WTC11 (cell line): ENCODE measurements at places on chromosomes 13 and 19.
A peak's percentile ranks its signal among the peaks of the same experiment; 100 is the strongest.

GRCh38 chr13:29597706-29598105 lies 2.2 kb upstream of the SLC7A1 start:
- no peak overlapping the region for H3K4me3 ChIP-seq
- peaks cover 12% of the 10 kb centered on the region for H3K27me3 ChIP-seq
- H3K4me1 ChIP-seq, result peaks cover 23% of the 10 kb centered on the region
- no peak for DNase-seq
- no peaks in the 10 kb centered on the region for H3K36me3 ChIP-seq

GRCh38 chr19:50387176-50387867 lies 3.2 kb downstream of the POLD1 start:
- peaks cover 21% of the 10 kb centered on the region for H3K4me1 ChIP-seq
- no peak overlapping the region for H3K4me3 ChIP-seq
- peak overlapping the region; percentile 4 for H3K27ac ChIP-seq
- H3K36me3 ChIP-seq, result peaks cover 39% of the 10 kb centered on the region
- no peaks in the 10 kb centered on the region for H3K27me3 ChIP-seq

DNA sequence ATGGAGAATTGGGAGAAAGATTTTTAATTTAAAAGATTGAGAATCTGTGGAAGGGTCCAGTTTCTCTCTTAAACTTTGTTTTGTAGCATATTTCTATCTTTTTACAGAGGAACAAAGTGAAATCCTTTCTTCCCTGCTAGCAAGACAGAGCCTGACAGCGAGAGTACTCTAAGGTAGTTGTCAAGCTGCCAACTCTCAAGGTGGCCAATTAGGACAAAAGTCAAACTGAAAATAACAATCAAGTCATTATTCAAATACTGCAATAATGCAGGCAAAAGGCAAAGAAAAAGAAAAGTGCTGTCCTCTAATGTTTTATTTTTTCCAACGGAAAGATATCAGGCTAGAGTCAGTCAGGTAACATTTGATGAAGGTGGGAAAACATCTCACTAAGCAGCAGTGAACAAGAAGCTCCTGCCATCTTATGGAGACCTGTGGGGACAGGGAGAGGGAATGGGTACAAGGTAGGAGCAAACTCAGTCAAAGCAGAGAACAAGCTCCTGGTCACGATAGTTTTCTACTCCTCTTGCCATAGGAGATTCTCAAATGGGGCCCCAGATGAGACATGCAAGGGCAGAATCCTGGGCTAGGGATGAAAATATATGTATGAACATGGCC lies 801.9 kb upstream of the SLITRK1 start:
- H3K4me3 ChIP-seq, result no peak overlapping the region
- no peak overlapping the region for H3K27ac ChIP-seq
- no peak for DNase-seq
- H3K27me3 ChIP-seq, result no peaks in the 10 kb centered on the region

DNA sequence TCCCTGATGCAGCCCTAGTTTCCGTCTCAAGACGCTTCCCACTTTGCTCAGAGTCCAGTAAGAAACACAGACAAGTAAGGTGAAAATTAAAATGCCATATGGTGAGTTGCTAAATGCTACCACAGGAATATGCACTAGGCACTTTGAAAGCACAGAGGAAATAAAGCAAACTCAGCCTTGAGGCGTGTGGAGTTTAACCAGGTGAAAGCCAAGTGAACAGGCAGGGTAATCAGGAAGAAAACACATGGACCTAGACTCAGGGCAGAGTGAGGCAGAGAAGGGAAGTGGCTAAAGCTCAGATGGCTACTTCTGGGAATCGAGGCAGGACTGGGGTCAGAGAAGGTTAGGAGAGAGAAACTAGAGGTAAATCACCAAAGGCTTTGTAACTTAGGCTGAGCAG lies 5.4 kb upstream of the UBL3 start:
- no peaks in the 10 kb centered on the region for H3K36me3 ChIP-seq
- DNase-seq, result no peak
- no peaks in the 10 kb centered on the region for H3K27me3 ChIP-seq
- no peak overlapping the region for H3K4me3 ChIP-seq

- H3K27me3 ChIP-seq, result no peaks in the 10 kb centered on the region
- H3K4me3 ChIP-seq, result no peak overlapping the region
- no peaks in the 10 kb centered on the region for H3K4me1 ChIP-seq
These were observed 16.2 kb upstream of the MISP start for GRCh38 chr19:734716-735115.

GRCh38 chr13:35530581-35530980 lies 54.1 kb upstream of the MAB21L1 start:
- no peaks in the 10 kb centered on the region for H3K36me3 ChIP-seq
- no peak for DNase-seq
- peaks cover 5% of the 10 kb centered on the region for H3K4me1 ChIP-seq
- no peak overlapping the region for H3K4me3 ChIP-seq

DNA sequence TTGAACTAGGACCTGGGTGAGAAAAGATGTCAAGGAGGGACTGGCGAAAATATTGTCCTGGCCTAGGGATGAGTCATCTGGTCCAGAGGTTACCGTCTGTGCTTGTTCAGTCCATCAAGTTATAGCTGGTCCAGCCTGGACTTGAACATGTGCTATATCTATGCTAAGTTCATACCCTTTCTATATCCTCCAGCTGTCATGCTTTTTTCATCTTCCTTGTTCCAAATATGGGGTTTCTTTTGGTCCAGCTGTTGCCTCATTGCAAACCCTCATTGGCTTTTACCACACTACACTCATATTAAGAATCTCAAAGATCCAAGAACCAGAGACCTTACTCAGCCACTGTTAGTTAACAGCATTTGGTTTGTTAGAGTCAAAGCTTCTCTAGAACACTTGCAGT lies 19.1 kb upstream of the KLF12 start:
- no peaks in the 10 kb centered on the region for H3K36me3 ChIP-seq
- no peak overlapping the region for H3K4me3 ChIP-seq

DNA sequence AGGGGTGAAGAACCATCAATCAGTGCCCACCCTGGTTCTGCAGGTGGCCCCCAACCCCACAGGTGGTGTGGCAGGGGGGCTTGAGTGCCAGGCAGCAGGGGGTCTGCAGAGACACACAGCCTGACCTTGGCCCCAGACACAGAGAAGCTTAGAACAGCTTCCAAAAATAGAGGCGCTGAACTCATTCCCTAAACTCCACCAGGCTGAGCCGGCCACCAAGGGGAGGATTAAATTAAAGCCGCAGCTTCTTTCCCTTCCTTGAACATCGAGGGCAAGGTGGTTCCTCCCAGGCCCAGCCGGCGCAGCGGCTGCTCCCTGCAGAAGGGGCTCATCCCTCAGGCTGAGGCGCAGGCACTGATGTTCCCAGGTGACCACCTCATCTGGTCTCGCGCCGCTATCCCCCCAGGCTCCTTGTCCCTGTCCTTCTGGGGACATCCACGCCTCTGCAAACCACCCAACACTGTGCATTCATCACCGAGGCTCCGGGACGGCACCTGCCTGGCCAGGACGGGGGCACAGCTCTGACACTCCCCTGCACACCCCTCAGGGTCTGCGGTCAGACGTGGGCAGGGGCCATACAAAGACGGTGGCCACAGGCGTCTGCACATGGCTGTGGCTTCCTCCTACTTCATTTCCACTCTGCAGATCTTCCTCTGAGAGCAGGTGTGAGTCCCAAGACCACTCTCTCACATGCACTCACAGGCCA lies 30.9 kb downstream of the LAMP1 start:
- H3K36me3 ChIP-seq, result peaks cover 30% of the 10 kb centered on the region
- peaks cover 6% of the 10 kb centered on the region; the same call in 1 of the 2 replicates for H3K4me1 ChIP-seq
- DNase-seq, result no peak
- no peaks in the 10 kb centered on the region for H3K27me3 ChIP-seq
- no peak overlapping the region for H3K4me3 ChIP-seq

DNA sequence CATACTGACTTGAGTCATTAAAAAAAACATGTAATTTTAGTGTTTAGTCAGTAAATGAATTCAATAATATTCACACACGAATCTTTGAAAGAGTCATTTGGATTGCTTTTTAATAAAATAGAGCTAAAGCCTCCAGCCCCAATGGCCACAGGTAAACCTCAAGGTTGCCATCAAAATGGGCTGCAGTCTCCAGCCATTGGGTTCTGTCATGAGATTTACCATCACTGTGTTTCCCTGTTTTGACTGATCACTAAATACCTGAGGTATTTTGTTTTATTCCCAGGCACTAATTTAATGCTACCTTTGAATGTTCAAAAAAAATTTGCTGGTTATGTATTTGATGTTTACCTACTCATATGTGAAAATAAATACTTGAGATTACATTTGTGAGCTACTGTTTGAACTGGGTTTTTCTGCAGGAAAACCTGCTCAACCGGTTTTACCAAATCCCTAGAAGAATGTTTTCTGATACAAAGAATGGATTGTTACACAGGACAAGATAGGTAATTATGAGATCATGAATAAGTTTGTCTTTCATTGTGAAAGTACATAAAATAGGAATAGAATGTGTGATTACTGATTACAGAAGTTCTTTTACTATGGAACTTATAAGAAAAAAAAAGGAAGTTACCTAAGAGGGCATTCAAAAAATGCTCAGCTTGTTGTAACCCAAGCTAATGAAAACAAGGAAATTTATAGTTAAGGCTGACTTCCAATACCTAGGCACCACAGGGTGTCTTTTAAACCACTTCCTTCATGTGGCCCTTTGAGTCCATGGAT lies 391.3 kb downstream of the EFNB2 start:
- peak overlapping the region; percentile 89 for H3K27ac ChIP-seq
- no peak for DNase-seq
- peaks cover 48% of the 10 kb centered on the region for H3K4me1 ChIP-seq
- H3K36me3 ChIP-seq, result peaks cover 10% of the 10 kb centered on the region

- peaks cover 30% of the 10 kb centered on the region for H3K36me3 ChIP-seq
- H3K4me1 ChIP-seq, result peaks cover 25% of the 10 kb centered on the region
- H3K27me3 ChIP-seq, result peaks cover 55% of the 10 kb centered on the region
- H3K4me3 ChIP-seq, result peak overlapping the region; percentile 66
These were observed 7.1 kb downstream of the SPRED3 start for GRCh38 chr19:38395381-38396114.

DNA sequence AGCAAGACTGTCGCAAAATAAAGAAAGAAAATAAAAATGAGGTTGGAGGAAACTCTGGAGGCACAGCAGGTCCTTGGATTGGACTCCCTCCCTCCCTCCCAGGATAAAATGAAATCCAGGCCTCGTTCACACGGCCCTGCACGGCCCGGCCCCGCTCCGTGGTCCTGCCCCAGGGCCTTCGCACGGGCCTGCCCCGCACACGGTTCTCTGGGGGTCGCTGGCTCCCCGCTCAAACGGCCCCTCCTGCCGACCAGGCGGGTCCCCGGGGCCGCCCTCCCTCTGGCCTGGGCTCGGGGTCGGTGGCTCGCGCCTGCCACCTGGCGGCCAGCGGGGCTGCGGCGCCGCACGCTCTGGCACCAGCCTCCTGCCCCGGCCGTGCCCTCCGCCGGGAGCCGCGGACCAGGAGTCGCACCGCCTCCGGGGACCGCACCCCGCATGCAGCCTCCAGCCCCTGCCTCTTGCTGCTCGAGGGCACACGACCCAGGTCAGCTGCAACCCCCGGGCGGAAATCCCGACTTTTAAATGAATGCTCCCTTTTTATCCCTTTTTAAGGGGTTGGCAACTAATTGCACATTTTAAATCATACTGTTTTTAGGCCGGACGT lies 1.5 kb upstream of the WDR18 start:
- H3K27ac ChIP-seq, result no peak overlapping the region
- peaks cover 18% of the 10 kb centered on the region for H3K4me1 ChIP-seq
- DNase-seq, result peak; percentile 86
- no peaks in the 10 kb centered on the region for H3K27me3 ChIP-seq

DNA sequence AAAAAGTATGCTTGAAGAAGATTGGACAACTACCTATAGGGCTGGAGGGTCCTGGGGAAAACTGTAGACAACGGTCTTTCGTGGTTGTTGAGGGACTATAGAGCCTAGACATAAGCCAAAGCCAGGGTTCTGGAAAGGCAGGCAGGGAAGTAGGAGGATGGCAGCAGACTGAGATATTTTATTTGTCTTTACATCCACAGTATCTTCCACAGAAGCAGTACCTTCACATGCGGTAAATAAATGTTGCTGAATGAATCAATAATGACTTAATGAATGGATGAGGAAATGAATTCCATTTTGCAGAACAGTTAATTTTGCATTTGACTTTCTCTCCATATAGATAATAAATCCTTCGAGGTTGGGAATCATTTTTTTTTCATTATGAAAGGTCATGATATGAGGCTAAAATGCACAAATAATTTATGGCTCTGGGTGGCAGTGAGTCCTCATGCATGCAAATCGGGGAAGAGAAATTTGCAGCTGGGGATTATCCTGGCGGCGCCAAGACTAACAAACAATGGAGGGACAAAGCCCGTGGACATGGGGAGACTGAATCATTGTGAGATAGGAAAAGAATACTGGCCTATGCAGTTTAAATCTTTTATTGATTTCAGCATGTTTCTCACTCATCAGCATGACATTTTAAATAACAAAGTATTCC lies 102.0 kb downstream of the ERCC5 start:
- H3K27ac ChIP-seq, result no peak overlapping the region
- no peaks in the 10 kb centered on the region; the same call in 1 of the 2 replicates for H3K27me3 ChIP-seq
- no peaks in the 10 kb centered on the region for H3K36me3 ChIP-seq
- DNase-seq, result no peak
- no peak overlapping the region for H3K4me3 ChIP-seq

DNA sequence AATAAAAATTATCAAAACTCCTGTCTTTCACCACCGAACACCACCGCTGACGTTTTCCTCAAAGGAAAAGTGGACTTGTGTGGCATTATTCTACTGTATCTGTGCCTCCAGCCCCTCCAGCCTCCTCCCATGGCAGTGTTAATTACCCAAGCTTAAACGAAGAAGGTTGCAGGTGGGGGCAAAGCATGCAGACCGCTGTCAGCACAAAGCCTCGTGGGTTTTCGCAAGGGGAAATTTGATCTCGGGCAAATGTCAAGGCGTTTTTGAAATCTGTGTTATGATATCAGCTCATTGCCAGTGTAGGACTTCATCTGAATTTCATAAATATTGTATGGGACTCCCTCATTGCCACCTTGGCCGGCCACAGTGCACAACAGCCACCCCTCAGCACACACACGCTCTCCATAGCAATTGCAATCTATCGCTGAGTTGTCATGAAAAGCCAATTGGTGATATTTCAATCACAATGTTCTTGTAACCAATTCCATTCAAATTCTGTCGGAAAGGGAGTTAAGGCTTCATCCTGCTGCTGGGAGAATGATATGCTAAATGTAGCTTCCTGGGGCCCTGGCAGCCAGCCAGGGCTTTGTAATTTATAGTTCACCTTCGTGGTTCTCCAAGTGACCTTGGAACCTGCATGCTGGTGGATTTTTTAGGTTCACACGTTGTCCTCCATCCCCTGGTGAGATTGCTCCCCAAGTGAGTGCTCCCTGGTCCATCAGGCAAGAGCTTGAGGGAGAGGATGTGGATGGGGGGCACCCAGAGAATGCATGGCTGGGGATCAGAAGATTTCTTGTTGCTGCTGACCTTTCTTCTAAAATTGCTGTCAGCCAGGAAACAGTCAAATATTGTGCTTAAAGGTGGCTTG lies 16.6 kb downstream of the CHST8 start:
- H3K27ac ChIP-seq, result peak overlapping the region; percentile 93
- peak overlapping the region; percentile 56 for H3K4me3 ChIP-seq
- no peaks in the 10 kb centered on the region for H3K36me3 ChIP-seq
- peaks cover 79% of the 10 kb centered on the region for H3K4me1 ChIP-seq
- H3K27me3 ChIP-seq, result no peaks in the 10 kb centered on the region
- DNase-seq, result no peak

GRCh38 chr19:56991912-56992311 lies 127.9 kb upstream of the USP29 start:
- peaks cover 24% of the 10 kb centered on the region for H3K27me3 ChIP-seq
- no peak overlapping the region for H3K4me3 ChIP-seq
- H3K36me3 ChIP-seq, result peaks cover 70% of the 10 kb centered on the region
- H3K4me1 ChIP-seq, result no peaks in the 10 kb centered on the region
- DNase-seq, result no peak
- no peak overlapping the region for H3K27ac ChIP-seq
